ENCODE measurements at places on chromosomes 12 and 14.

DNA sequence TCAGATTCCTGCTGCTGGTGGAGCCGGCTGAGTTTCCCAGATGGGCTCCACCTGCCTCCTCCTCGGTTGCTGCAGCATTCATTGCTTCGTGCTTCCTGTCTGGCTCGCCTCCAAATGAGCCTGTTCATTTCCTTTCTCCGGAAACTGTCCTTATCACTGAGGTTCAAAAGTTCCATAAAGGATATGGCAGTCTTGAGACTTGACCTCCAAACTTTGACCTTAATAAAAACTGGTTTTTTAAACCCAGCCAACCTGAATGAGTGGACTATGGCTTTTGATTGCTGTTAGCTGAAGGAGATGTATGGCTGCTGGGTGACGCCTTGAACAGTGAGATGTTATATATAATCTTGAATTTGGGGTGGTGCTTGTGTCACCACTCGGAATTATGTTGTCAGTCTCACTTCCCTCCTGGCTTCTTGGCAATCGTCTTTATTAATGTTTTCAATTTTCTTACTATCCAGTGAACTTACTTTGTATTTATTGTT lies 62.7 kb downstream of the RASSF3 start:
- DNase-seq: no peak

GRCh38 chr12:215116-215515 lies 1.2 kb upstream of the SLC6A12 start:
- DNase-seq: no peak

DNA sequence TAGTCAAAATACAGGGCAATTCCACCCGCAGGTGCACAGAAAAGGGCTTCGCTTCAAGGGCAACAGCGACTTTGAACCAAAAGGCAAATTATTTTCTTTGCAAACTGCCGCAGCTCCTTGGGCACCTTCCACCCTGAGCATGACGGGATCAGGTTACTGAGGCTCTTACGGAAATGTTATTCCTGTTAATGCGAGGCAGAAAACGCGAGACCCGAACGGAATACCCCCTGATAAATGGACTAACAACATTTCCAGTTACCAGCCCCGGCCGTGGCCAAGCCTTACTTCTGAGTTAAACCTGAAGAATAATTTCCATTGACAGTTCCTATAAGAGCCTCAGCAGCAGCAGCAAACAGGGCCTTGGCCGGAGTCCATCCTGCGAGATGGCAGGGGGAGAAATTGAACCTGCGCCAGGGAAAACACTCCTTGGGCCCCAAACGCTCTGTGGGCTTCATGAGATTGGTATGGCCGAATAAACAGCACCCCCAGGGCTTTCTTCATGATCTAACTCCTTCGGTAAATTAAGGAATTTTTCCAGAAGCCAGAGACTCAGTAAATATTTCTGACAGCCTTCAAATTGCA lies 70.0 kb upstream of the DICER1 start:
- no peak for DNase-seq

DNA sequence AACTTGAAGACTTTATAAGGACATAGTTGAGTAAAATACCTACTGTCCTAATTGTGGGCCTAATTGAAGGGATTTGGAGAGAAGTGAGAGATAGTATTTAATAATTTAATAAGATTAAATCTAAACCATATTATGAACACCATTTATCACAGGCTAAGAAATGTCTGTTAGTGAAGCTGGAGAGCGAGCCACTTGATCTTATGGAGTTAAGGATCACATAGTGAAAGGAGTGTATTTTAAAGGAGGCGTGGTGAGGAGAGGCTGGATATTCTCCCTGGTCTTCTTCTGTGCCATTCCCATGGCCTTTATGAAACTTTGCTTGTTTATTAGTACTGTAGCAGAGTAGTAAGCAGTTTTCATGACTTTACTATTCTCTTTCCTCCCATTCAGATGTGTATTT lies 172.4 kb downstream of the TRHDE start:
- no peak for DNase-seq

DNA sequence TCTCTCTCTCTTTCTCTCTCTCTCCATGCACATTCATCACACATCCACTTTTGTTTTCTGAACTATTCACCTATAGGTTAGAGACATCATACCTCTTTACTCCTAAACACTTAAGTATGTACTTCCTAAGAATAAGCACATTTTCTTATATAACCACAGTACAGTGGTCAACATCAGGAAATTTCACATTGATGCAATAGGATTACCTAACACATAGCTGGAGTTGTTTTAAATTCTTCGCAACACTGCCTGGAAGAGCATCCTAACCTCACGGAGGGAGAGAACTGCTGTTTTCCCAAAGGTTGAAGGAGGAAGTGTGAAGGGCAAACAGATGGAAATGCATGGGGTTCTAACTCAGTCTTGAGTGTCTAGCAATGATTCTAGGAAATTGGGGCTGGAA lies 159.2 kb downstream of the SYT1 start:
- DNase-seq: no peak
